SJCRH30 (cell line): ENCODE measurements at places on chromosomes 5 and 9.

DNA sequence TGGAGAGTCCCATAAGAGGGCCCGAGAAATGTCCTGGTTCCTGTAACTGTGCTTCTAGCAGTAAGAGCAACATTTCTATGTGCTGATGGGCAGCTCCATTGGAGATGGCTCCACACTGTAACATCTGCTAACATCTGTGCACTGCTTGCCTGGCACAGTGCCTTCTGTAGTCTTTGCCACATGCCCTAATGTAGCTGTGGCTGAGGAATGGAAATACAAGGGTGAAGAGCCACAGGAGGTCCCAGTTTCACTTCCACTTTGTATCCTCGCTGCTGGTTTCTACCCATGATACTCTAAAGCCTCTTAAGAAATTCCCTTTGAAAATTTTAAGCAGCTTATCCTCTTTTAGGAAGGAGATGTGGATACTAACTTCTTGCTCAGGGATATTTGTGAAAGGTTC is 97.4 kb downstream of the HOMER1 start:
- no peak for DNase-seq

- DNase-seq: no peak
These were observed 56.1 kb upstream of the CPLX2 start for GRCh38 chr5:175815126-175815913.

DNA sequence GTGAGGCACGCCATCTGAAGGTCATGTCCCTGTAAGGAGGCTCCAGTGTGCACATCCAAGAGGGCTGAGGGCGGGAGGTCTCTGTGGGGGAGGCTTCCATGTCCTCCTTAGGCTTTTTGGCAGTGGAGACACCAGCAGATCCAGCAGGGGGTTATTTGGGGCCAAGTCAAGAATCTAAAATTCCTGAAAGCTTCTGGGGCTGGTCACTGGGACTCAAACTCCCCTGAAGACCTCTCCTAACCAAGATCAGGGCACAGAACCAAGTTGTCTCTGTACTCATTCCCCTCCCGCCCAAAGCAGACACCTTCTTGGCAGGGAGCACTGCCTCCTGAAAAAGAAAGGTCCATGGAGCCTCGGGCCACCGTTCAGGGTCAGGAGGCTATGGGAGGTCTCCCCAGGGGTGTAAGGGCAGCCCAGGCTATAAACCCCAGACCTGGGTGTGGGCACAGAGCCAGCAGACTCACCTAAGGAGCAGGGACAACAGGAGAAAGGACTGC is 127.4 kb upstream of the ADRA1B start:
- DNase-seq: no peak

GRCh38 chr5:151620461-151620840 is 29.3 kb upstream of the FAT2 start:
- no peak for DNase-seq

DNA sequence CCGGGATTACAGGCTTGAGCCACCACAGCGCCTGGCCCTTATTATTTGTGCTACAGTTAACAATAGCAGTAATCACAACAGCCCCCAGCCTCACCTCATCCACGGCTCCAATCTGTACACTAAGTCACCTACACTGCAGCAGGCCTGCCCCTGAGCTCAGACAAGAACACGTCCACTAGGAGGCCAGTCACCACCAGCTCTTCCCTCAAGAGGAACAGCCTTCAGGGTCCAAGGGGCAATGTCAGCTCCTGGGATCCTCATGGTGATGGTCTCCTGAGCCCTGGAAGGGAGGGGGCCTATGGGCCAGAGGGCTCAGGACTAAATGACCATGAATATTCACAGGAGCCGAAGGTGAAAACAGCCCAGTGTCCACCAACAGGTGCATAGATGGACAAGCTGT is 67.7 kb downstream of the VAV2 start:
- no peak for DNase-seq

GRCh38 chr9:35341585-35341984 is 148.3 kb upstream of the RUSC2 start:
- no peak for DNase-seq

DNA sequence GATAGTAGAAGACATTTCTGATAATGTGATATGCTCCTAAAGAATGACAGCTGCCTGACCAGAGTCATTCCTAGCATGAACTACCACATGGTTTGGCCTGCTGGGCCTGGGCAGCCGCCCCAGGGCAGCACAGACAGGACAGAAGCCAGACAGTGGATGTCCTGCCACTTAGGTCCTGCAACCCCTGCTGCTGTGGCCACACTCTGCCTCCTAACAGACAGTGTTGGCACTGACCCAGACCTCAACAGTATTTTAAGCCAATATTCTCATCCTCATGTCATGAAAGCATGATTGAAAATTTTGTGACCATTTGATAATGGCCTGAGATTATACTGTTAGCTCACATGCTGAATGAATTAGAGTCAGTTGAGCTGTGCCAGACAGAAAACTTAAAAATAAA is 15.8 kb downstream of the CENPP start:
- no peak for DNase-seq

DNA sequence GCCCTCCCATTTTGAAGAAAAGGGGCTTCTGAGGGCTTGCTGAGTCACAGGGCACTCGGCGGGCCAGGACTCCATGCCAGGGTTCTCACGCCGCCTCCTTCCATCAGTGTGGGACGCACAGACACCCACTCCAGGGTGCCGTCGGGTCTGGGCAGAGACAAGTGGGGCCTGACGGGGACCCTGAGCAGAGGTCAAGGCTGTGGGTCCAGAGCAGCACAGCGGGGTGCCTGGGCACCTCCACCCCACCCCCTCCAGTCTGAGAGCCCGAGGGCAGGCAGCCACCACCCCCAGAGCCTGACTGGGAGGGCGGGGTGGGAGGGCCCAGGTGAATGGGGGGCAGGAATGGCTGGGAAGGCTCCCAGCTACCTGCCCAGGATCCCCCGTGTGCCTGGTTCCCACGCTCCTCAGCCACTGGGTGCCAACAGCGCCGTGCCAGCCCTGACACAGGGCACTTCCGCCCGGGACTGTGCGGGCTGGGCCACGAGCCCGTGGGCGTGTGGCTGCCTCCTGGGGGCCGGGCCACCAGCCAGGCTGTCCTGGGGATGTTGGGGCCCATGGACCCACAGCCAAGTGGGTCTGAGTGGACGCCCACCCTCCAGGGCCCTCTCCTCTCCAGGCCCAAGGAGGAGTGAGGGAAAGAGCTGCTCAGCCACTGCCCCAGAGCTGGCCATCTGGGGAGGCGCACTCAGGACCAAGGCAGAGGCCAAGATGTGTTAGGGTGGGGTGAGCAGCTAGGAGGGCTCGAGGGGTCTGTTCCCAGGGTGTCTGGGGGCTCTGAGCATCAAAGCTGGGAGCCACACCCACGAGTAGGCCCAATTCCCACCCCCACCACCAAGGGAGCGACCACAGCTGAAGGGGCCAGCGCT is 10.1 kb upstream of the NRARP start:
- DNase-seq: no peak

DNA sequence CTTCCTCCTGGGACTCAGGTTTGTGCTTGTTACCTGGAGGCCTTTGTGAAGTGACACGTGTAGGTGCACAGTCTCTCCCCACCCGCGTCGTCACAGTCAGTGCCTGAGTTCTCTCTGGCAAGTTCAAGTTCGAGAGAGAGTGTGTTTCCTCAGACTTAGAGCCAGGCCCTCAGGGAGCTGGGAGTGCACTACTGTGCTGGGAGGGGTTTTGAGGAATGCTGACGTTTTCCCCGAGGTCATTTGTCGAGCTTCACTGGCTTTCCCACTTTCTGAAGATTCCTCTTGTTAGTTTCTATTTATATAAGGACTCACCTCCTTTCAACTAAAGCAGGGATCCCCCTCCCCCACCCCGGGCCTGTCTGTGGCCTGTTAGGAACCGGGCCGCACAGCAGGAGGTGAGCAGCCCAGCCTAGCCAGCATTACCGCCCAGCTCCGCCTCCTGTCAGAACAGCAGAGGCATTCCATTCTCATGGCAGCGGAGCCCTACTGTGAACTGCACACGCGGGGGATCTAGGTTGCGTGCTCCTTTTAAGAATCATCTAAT is 209.2 kb downstream of the DIRAS2 start:
- peak; percentile 70 for DNase-seq

DNA sequence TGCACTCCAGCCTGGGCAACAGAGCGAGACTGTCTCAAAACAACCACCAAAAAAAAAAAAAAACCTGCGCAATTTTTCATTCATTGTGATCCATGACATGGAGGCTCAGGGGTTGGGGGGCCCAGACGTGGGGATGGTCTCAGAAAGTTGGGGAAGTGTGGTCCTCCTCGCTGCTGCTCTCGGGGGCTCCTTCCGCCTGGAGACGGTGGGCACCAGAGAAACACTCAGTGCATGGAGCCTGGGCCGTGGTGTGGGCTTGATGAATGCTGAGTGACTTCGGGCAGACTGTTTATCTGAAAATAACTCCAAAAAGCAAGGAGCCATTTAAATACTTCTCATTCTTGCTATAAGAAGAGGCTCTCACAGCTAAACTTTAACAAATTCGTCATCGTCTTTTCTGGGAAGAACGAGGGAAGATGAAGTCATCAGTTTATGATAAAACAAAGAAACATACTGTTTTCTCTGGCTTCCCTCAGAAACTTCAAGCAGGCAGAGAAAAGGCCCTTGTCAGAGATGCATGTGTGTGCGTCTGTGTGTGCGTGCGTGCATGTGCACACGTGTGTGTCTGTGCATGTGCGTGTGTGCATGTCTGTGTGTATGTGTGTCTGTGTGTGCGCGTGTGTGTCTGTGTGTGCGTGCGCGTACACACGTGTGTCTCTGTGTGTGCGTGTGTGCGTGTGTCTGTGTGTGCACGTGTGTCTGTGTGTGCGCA is 35.0 kb downstream of the RASGEF1C start:
- DNase-seq: no peak

DNA sequence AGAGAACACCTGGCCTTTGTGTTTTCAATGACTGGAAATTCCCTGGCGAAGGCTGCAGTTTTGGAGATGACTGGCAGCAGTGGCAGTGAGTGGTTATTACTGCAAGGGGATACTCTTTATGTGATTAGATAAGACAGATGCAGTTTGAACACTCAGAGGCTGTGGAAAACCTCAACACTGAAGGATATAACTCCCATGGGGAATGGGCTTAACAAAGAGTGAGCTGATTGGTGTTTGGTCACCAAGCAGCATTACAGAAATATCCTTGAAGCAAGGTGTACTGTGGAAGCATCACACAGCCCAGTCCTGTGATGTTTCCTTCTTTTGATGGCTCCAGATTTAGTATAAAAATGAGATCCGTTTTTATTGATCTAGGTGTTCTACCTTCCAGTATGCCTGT is 490.7 kb upstream of the PTPRD start:
- peak; percentile 4 for DNase-seq

- DNase-seq: no peak
These were observed 30.9 kb upstream of the OR2K2 start for GRCh38 chr9:111360881-111361280.

GRCh38 chr5:104539618-104540350 is 977.2 kb upstream of the NUDT12 start:
- peak; percentile 47 for DNase-seq

DNA sequence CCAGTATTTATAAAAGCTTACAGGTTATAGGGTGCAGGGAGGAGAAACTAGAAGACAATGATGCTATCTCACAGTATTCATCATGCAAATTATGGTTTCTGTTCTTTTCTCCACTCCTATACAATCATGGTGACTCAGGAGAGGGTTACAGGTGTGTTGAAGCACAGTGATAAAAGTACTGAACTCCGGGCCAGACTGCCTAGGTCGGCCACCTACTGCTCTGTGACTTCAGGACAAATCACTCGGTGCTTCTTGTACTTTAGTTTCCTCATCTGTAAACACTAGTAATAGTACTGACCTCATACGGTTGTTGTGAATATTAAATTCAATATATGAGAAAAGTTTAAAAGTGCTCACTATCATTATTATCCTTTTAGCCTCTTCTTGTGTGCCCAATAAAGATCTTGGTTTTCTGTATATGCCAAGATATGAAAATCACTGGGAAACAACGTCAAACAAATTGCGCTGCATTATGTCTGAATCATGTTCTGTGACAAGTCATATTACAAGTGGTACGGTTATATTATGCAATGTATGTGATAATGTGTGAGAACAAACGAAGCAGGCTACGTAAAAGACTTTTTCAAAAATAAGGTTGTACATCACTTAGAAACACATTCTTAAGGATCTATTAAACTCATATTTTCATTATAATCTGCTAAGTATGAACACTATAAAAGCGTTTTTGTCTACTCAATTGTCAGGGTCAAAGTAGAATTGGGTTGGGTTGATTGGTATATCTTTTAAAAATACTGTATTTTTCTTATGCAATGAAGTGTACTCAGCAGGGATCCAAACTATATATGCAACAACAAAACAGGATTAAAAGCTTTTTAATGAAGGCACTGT is 153.3 kb downstream of the EFNA5 start:
- no peak for DNase-seq

GRCh38 chr9:120735415-120736126 is 21.3 kb upstream of the MEGF9 start:
- DNase-seq: no peak

DNA sequence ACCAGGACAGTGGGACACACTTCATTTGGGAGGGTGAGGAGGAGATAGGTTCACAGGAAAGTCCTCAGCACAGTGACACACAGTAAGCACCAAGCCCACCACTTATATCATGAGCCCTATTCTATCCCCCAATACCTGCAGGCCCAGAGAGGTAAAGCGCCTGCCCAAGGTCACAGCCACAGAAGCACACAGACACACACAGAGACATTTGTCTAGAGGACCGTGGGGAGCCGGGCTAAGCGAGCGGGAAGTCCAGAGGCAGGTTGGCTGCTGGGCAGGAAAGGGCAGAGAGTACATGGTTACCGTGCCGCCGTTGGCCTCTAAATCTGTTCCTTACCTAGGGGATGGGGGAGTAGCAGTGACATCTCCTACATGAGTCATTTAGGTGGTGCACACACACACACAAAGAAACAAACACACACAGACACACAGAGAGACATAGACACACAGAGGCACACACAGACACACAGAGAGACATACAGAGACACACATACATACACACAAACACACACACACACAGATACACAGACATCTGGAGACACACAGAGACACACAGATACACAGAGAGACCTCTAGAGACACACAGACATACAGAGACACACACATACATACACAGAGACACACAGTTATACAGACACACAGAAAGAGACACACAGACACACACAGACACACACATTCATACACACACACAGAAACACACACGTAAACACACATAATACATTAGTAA is 15.9 kb upstream of the DUSP1 start:
- DNase-seq: no peak

DNA sequence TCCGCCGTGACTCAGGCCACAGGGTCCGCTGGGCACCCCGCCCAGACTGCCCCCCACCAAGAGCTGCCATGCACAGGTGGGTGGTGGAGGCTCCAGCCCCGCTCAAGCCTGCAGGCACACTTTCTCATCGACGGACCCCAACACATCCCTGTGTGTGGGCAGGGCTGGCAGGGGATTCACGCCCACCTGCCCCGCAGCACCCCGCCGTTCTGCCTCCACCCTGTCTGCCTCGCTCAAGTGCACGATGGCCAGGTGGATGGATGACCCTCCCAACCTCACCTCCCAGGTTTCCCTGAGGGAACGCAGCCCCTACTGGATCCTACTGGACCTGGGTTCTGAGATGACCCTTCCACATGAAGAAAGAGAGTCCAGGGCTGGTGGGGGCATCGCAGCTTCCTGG is 26.1 kb upstream of the FCN1 start:
- no peak for DNase-seq

GRCh38 chr5:69454460-69455249 is 37.9 kb upstream of the OCLN start:
- no peak for DNase-seq

- DNase-seq: no peak
These were observed 234.5 kb downstream of the EFNA5 start for GRCh38 chr5:107436201-107436600.
